Activated T-helper 1 cell treated with Interleukin-2 at 50 U/mL for 16 hours (primary cell): ENCODE measurements at places on chromosomes 16 and 17.

DNA sequence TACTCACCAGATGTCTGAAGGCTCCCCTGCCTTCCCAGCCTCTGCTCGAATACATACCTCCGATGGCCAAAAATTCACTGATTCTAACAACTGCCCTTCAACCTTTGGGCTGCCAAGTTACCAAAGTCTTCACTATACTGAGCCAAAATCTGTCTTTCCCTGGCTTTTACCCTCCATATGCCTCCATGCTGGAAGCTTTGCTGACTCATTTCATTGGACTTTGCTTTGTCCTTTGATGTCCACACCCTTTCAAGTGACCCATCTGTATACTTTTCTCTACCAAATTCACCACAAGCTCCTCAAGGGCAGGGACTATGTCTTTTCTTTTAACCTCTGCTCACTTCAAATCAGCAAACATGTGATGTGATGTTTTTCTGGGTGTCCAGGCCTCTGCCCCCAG, 21.0 kb upstream of the MTMR4 start:
- no peak for DNase-seq

GRCh38 chr17:17433000-17433703, 43.6 kb upstream of the MED9 start:
- no peak for DNase-seq

DNA sequence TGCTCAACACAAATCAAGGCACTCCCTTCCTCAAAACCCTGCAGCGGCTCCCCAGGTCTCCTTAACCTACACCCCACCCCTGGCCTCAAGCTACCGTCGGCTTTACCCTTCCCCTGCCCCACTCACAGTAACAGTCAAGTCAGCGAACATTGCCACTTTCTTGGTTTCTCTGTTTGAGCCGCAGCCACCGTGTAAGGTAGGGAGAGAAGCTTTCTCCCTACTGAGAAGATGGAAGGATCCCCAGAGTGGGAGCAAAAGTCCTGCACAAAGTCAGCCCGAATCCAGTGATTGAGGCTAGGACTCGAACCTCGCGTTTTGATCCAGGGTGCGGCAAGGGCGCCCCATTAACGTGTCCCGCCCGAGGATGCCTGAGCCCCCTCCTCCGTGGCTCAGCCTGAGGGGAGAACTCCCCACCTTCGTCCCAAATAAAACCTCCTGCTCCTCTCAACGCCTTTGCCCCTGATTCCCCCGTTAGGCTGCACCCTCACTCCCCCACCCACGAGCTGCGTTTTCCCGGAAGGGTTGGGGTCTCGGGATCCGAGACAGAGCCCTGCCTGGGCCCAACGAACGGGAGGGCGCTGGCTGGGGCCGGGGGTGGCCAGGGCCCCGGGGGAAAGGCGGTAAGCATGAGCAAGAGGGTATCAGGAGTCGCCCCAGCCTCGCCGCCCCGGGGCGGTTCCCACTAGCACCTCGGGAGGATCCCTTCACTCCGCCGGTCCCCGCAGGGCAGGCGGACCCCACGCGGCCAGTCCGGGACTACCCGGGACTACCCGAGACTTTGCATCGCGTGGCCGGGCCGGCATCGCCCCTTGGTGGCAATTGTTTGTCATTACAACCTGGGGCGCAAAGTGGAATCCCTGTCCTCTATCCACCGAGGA, 9.9 kb upstream of the NAGS start:
- DNase-seq = peak; percentile 47

DNA sequence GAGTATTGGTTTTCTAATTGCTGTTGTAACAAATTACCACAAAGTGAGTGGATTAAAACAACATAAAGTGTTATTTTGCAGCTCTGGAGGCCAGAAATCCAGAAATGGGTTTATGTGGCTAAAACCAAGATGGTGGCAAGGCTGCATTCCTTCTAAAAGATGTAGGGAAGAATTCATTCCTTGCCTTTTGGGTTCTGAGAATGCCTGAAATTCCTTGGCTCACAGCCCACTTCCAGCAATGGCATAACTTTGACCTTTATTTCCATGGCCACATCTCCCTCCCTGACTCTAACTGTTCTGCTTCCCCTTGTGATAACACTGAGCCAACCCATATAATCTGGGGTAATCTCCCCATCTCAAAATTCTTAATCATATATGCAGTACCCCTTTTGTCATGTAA, 269.6 kb upstream of the RPL38 start:
- DNase-seq = no peak

GRCh38 chr16:86072328-86073102, 173.6 kb downstream of the IRF8 start:
- no peak for DNase-seq

GRCh38 chr17:81386646-81387099, 8.6 kb upstream of the BAHCC1 start:
- DNase-seq = no peak

DNA sequence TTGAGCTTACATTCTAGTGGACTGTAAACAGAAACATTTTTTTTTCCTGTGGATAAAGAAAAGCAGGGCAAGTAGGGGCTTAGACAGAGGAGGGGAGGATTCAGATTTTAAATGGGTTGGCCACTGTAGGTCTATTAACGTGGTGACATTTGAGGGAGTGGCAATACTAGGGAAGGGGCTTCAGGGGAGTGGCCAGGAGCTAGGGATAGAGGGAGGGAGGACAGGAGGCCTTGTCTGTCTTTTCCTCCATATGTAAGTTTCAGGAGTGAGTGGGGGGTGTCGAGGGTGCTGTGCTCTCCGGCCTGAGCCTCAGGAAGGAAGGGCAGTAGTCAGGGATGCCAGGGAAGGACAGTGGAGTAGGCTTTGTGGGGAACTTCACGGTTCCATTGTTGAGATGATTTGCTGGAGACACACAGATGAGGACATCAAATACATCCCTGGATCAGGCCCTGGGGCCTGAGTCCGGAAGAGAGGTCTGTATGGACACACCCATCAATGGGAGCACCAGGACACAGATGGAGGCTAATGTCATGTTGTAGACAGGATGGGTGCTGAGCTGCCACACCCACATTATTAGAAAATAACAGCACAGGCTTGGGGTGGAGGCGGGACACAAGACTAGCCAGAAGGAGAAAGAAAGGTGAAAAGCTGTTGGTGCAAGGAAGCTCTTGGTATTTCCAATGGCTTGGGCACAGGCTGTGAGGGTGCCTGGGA, 6.5 kb upstream of the HBM start:
- no peak for DNase-seq

DNA sequence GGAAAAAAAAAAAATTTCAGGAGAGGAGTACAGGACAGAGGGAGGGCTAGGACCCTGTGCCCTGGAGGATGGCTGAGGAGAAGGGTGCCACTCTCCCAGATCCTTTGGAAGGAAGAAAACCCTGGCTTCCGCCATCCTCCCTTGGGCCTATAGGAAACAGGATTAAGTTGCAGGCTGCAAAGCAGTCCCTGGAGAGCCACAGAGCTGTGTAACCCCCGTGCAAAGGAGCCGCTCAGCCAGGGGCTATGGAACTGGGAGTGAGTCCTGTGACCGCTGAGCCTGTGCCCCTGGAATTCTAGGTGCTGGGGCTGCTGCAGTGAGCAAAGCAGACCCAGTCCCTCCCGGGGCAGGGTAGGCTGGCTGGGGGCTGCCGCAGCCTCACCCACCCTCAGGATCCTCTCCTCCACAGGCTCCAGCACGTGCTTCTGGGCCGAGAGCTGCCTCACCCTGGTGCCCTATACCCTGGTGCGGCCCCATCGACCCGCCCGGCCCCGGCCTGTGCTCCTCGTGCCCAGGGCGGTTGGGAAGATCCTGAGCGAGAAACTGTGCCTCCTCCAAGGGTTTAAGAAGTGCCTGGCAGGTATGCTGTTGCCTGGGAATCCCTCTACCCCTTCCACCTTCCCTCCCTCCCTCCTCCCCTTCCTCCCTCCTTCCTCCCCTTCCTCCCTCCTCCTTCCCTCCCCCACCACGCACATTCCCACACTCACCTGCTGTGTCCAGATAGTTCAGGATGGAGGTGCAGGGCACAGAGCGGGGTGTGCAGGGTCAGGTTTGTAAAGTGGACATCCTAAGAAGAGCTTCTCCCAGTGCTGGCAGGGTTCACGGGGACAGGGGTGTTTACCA, 15.3 kb downstream of the SGSH start:
- DNase-seq = no peak

DNA sequence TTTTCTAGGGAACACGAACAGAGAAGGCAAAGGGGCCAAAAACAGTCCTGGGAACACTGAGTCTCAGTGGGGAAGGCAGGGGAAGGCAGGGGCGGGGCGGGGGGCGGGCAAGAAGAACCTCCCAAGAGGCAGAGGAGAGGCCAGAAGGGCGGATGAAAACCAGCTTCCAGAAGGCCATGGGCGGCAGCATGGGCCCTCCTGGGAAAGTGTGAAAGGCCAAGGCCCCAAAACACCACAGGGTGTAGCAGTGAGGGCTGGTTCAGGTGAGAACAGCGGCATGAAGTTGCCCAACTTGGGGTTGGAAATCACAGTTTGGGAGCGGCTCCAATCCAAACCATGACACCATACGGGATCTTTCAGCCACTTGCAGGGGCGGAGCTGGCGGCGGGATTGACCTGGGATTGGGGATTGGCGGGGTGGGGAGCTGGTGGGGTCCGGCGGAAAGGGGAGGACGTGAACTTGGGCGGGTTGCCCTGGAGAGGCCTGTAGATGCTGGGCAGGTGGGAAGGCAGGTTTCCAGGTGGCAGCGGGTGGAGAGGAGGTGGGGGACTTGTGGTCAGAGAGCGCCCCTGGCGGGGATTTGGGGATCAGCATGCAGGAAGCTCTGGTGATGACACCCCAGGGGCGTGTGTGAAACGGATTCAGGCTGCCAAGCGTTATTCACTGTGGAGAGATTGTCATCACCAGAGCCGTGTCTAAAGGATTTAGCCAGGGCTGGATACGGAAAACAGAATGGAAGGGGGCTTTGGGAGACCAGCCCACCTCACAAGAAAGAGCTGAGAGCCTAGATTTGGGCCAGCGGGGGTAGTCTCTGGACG, 80.9 kb downstream of the ARHGAP23 start:
- peak; percentile 35 for DNase-seq

DNA sequence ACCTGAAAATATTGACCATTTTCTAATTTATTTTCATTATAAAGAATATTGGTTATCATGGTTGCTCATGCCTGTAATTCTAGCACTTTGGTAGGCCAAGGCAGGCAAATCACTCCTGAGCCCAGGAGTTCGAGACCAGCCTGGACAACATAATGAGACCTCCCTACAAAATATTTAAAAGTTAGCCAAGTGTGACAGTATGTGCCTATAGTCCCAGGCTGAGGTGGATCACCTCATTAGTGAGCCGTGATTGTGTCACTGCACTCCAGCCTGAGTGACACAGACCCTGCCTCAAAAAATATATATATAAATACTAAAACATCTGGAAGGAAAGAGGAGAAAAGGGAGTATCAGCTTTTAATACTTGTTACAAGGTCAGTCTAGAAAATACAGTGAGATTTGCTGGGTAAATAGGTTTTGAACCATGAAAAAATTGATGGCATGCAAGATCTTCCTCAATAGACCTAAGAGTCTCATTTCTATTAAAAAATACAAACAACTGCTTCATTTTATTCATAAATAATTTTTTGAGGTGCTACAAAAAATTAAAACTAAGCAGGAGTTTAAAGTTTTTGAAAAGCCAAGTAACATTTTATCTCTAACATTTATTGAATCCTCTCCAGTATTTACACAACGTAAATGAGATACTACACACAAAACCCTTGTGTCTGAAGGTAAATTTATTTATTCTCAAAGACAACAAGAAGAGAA, 47.7 kb downstream of the TUBD1 start:
- DNase-seq = no peak

DNA sequence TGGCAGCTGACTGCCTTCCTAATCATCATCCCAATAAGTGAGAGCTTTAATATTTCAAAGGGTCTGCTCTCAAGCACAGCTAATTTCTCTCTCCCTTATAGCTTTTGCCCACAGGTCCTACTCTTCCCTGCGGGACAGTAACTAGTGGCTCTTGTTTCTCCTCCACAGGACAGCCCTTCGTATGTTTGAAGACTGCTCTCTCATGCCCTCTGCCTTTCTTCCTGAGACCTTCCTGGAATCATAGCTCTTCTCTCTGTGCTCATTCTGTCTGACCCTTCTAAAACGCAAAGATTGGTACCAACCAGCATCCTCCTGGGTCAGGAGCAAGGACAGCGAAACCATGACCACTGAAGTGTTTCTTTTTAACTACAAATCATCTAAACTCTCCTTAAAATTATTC, 168.9 kb downstream of the GRIN2A start:
- no peak for DNase-seq

GRCh38 chr17:18344021-18344420, 19.3 kb downstream of the SHMT1 start:
- DNase-seq = no peak

- DNase-seq = no peak
These were observed 78.8 kb downstream of the BRIP1 start for GRCh38 chr17:61784510-61784909.

GRCh38 chr16:57774705-57775285, 27.5 kb downstream of the KIFC3 start:
- no peak for DNase-seq

GRCh38 chr16:6892966-6893365, 439.7 kb upstream of the RBFOX1 start:
- no peak for DNase-seq

- no peak for DNase-seq
These were observed 8.4 kb upstream of the SREBF1 start for GRCh38 chr17:17845046-17845775.

GRCh38 chr17:921161-921560, 58.4 kb downstream of the NXN start:
- DNase-seq = no peak

- DNase-seq = no peak
These were observed 2.2 kb downstream of the CARMIL2 start for GRCh38 chr16:67647111-67647651.

DNA sequence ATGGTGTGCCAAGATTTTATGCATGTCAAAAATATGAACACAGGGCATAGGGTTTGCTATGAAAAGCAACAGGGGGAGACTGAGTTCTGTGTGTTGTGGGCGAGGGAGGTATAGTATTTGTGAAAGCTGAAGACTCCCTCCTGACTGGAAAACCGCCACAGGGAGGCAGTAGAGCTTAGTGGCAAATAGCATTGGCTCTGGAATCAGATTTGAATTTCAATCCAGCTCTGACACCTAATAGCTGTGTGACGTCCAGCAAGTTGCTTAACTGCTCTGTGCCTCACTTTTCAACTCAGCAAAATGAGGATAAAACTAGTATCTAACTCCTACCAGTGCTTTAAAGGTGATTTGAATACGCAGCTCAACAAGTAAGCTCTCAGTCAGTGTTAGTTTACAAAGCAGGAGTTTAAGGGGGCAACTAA, 22.0 kb downstream of the KPNA2 start:
- DNase-seq = peak; percentile 13

GRCh38 chr17:74453665-74454196, 12.7 kb upstream of the CD300A start:
- DNase-seq = peak; percentile 50

DNA sequence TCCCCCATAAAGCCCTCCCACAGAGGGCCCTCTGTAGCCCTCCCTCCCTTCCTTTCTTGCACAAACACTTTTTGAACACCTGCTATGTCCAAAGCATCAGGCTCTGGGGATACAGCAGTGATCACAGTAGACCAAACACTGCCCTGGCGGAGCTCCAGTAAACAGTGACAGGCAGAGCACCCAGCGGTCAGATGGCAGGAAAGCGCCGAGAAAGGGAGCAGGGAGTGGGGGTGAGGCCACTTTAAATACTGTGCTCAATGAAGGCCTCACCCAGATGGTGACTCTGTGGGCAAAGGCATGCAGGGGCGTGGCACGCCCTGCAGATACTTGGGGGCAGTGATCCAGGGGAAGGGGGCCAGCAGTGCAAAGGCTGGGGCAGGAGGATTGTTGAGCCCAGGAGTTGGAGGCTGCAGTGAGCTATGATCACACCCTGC, 7.6 kb downstream of the PRR29 start:
- DNase-seq = no peak

GRCh38 chr17:59488805-59489204, 76.6 kb upstream of the DHX40 start:
- DNase-seq = no peak
